ENCODE measurements at places on chromosomes 2 and 18.

DNA sequence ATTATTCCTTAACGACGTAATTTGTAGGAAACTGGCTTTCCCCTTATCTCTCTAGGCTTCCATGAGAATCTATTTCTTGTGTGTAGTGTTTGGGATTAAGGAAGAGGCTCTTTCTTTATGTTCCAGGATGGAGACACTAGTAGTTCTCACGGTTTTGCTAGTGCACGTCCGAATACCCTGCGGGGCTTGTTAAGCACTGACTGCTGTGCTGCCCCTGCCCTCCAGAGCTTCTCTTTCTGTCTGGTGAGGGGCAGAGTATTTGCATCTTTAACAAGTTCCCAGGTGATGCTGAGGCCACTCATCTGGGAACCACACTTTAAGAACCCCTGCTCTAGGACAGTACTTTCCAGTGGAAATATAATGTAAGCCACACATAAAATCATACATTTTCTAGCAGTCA is 76.4 kb downstream of the SPATS2L start:
- peak; percentile 22 for DNase-seq

GRCh38 chr2:3435445-3435844 is 56.0 kb downstream of the TRAPPC12 start:
- DNase-seq: no peak

- DNase-seq: no peak
Measured at GRCh38 chr18:30915336-30915988, 127.1 kb downstream of the DSC3 start.

DNA sequence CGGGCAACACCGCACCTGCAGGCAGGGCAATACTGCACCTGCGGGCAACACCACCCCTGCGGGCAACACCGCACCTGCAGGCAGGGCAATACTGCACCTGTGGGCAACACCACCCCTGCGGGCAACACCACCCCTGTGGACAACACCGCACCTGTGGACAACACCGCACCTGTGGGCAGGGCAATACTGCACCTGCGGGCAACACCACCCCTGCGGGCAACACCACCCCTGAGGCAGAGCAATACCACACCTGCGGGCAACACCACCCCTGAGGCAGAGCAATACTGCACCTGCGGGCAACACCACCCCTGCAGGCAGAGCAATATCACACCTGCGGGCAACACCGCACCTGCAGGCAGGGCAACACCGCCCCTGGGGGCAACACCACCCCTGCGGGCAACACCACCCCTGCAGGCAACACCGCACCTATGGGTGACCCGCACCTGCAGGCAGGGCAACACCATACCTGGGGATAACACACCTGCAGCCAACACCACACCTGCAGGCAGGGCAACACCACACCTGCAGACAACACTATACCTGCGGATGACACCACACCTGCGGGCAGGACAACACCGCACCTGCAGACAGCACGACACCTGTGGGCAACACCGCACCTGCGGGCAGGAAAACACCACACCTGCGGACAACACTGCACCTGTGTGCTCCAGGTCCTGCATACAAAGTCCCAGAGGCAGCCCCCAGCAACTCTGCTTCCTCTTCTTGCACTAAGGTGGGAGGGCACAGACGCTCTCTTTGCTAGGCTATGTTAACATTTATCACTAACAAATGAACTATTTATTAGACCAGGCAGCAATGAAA is 57.7 kb downstream of the EIPR1 start:
- no peak for DNase-seq

DNA sequence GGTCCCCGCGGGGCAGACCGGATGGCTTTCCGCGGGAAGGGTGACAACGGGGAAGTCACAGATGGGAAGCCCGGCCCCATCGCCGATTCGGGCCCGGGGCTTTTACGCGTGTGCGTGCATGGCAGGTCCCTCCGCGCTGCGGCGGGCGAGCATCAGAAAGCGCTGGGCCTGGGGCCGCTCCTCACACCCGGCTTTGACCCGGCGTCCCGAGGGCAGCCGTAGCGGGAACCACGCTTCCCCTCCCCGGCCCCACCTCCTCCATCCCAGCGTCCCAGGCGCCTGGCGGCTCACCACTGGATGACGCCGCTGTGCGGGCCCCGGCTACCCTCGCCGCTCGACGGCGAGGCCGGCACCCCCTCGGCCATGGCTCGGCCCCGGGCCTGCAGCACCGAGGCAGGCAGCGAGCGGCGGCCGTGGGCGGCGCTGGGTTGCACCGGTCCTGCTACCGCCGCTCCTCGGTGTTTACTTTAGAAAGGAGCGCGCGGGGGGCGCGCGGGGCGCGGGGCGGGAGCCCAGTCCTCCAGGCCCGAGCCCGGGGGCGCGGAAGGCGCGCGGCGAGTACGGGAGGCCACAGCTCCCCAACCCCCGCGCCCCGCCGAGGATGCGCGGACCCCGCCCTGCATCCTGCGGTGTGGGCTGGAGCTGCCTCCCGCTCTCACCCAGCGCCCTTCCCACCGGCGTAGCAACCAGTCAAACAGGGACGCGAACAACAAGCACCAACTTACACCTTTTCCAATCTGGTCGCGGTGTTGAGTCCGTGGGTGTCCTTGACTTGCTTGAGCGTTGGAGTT is 806 bp downstream of the RFX8 start:
- peak; percentile 62 for DNase-seq

DNA sequence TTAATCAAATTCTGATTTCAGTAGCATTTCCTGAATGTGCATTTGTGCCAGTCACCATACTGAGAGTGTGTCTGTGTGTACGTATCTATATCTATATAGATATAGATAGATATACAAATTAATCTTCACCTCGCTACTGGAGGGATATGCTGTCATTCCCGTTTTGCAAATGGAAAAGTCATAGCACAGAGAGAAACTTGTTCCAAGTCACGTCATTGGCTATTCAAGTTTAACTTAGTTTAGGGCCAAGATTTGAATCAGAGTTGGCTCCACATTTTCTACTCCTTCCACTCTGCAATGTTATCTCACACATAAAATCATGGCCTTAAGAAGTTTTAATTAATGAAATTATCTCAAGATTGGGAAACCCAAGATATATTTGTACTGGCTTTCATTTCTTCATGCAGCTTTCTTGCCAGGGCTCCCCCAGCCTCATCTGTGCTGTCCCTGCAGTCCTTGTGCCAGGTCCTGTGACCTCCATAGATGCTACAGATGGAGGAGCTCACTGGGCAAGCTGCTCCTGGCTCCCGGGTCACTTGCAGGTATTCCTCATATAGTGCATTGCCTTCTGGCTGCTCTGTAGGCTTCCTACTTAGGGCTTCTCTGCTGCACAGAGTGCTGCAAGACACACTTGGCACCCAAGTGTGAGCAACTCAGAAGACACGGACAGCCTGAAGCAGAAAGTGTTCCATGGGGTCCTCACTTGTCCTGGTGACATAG is 245.8 kb downstream of the KCNS3 start:
- no peak for DNase-seq

DNA sequence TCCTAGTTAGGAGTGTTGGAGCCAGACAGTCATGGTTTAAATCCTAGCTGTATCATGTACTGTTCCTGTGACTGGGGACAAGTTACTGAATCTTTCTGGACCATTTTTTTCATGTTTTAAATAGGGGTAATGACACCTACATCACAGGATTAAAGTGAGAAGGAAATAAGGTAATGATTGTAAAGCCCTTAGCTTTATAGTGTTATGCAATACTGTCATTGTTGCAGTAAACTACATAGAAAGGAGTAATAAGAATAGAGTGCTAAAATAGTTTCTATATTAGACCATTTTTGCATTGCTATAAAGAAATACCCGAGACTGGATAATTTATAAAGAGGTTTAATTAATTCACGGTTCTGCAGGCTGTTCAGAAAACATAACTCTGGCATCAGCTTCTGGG is 14.5 kb downstream of the AGPS start:
- DNase-seq: no peak

- DNase-seq: no peak
Measured at GRCh38 chr2:102718387-102719316, 43.2 kb upstream of the TMEM182 start.

DNA sequence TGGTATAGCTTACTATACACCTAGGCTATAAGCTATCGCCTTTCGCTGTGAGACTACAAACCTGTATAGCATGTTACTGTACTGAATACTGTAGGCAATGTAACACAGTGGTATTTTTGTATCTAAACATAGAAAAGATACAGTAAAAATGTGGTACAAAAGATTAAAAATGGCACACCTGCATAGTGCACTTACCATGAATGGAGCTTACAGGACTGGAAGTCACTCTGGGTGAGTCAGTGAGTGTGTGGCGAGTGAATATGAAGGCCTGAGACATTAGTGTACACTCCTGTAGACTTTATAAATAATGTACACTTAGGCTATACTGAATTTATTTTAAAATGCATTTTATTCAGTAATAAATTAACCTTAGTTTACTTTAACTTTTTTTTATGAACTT is 258.2 kb upstream of the SP5 start:
- DNase-seq: no peak

GRCh38 chr18:31329787-31330438 is 12.0 kb downstream of the DSG1 start:
- DNase-seq: peak; percentile 10

DNA sequence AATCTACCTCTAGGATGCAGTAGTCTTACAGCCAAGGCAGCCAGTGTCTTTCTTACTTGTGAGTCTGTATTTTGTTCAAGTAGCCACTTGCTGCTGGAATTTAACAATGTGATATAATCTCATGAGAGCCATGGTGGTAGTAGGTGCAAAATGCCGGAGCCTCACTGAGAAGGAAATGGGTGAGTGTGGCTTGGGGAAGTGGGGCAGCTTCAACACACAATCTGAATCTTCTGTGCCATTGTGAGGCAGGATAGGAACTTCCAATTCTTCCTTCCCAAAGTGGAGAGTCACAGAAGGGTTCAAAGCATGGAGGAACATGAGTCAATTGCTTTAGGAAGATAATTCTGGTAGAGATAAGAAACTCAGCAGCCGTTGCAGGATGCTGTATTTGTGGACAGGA is 158.7 kb upstream of the APCDD1 start:
- DNase-seq: no peak

DNA sequence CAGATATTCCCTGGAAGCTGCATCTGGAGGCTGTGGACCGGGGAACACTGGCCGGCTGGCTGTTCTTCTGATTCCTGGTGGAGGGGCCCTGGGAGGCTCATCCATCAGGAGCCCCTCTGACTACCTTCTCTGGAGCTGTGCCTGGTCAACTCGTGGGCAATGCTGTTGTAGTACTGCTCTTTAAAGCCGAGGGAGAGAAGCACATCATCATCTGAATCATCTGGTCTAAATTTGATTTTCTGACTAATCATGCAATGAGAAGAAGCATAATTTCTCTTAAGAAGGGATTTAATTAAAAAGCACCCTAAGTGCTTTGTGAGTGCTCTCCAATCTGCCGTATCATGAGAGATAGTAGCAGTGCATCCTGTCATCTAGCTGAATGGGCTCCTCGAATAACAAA is 229.5 kb downstream of the FHOD3 start:
- no peak for DNase-seq

DNA sequence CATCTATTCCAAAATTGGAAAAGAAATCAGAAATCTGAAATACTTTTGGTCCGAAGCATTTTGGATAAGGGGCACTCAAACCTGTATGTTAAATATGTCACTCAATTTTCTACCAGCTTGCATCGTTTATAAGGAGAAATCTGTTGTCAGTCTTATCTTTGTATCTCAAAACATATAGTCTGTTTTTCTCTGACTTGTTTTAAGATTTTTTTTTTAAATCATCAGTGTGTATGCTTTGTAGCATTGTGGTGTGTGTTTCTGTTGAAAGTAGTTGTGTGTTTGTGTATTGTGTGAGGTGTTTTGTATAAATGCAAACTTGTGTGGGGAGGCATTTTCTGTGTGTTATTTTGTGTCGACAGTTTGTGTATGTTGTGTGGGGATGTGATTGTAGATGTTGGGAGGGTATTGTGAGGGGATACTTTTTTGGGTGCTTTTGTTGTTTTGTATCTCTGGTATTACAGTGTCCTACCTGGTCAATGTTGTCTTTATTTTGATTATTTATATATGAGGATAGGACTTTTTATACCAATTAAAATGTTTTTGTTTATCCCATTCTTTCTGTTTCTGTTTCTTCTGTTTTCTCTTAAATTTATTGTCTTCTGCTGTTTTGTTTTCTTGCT is 30.9 kb downstream of the SMCHD1 start:
- no peak for DNase-seq

DNA sequence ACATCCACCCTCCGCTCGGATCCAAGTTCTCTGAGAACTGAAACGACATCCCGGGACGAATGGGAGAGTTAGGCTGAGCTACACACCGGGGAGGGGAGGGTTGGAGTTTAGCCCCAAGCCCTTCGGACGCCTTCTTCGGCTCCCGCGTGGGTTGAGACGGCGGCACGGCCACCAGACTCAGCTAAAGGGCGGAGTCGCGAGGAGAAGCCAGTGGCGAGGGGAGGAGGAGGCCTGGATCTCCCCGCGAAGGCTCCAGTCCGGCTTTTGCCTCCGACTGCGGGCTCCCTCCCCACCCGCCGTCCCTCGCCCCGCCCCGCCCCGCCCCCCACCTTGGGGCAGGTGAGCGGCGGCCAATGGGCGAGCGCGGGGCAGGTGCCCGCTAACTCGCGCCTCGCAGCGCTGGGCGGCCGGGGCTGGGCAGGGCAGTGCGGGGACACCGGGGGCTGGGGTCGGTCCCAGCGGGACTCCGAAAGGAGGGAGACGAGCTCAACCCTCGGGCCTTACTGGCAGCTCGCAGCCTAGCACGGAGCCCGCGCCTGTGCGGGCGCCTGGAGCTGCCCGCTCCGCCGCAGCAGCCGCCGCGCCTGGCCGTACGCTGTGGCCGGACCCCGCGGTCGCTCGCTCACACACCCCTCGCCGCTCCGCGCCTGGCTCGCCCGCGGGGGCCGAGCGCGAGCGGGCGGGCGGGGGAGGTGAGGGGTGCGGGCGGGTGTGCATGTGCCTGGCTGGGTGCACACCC is at the start of gene EMX1:
TSS of gene EMX1 (plus strand) at position 382 of the 739 bp plus-strand sequence. CDS start at position 716, 334 bp downstream.
- peak; percentile 65 for DNase-seq

- DNase-seq: no peak
Measured at GRCh38 chr2:38269421-38269820, 107.7 kb downstream of the ATL2 start.

Measured in HAP-1 (cell line).